ENCODE measurements at places on chromosomes 6 and 20.
A peak's percentile ranks its signal among the peaks of the same experiment; 100 is the strongest.

- DNase-seq: no peak
Measured at GRCh38 chr20:13213335-13213734, 7.7 kb upstream of the ISM1 start.

DNA sequence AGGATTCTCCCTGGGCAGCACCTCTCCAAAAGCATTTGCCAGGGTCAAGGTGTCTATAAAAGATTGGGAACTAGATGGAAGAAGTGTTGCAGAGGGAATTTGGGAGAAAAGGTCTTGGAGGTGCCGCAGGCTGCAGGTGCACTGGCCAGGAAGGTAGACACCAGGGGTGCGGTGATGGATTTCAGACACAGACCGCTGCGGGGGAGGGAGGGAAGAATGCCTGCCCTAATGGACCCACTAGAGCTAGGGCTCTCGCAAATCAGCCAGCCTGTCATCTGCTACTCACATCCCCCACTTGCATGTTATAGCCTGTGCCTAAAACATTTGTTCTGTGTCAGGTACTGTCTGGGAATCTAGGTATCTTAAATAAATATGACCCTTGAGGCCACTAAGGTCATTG lies 193.6 kb upstream of the SLC24A3 start:
- DNase-seq: no peak

DNA sequence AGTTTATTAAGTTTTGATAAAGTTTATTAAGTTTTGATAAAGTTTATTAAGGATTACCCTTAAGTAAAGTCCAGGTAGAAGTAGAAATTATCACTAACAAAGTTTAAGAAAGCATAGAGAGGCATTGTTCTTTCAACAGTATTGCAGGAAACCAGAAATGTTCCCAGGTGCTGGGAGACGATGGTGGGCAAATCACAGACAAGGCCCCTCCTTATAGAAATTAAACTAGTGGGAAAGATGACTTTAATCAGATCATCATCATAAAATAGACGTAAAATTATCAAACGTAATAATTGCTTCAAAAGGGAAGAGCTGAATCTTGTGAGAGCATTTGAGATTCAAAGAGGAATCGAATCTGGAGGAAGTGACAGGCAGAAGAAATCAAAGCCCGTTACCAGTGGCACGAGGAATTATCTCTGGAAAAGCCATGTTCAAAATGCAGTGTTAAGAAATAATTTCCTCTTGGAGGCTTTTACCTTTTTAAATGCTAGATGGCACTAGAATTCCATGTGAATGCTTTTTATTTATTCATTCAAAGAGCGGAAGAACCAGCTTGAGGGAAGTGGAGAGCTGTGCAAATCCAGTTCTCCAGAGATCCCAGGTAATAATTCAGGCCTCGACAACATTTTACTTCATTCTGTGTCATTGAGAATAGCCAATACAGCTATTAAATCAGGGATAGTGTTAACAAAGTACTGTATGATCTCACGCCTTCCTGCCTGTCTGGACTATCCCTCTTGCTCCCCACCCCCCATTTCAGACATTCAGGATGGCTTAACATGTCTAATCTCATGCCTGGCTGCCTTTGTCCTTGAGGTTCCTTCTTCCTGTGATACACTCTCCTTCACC lies 1.0 kb upstream of the APMAP start:
- DNase-seq: peak; percentile 70

GRCh38 chr20:18395544-18395943 lies 71.3 kb downstream of the DZANK1 start:
- DNase-seq: no peak

DNA sequence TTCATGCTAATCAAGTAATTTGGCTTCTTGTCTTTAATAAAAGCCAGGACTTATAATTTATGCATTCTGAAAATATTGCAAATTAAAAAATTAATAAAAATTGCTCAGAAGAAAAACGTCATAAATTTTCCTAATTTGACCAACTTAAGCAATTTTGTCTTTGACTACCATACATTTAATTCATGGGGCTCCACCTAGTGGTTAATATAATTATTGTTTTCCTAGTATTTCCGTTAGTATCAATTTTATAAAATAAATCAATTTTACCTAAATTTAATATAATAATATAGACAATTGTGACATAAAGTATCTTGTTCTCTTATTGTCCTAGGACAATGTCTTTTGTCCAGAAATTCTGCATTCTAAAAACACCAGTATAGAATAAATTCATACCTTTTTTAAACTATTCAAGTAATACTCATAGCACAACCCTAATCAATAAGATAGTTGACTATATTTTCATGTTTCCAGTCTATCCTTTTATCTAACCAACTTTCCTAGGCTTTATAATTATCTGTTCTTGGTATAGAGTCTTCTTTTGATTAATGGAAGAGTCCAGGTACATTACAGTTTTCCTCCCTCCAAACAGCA lies 319.9 kb downstream of the TRDN start:
- DNase-seq: peak; percentile 62

DNA sequence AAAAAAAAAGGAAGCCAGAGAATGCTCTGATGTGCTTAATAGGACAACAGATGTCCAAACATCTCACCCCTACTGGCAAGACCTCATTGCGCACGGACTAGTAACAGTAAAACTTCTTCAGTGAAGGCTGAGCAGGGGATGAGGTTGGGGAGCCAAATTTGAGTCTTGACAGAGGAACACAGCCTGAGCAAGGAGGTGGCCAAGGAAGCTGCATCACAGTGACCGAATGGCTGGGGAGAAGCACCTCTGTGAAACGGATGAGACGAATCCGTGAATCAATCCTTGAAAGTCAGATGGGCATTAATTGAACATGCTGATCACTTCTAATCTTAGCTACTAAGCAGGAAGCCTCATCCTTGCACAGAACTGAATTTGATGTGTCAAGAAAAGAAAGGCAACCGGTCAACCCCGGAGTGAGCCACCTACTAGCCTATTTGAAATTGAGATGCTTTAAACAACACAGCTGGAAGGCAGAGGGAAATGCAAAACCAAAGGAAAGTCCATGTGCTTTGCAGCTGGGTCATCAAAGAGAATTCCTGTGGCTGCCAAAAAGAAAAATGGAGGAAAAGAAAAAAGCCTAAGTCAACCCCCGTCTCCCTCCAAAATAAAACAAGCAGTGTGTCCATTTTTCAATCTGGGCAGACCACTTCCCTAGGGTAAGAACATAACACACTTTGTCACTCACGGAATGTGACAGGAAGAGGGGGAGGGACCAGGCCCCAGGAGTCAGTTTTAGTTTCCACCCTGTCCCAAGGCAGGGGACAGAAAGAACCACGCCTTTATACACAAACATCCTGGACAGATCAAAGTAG lies 29.5 kb downstream of the PXDC1 start:
- DNase-seq: no peak

DNA sequence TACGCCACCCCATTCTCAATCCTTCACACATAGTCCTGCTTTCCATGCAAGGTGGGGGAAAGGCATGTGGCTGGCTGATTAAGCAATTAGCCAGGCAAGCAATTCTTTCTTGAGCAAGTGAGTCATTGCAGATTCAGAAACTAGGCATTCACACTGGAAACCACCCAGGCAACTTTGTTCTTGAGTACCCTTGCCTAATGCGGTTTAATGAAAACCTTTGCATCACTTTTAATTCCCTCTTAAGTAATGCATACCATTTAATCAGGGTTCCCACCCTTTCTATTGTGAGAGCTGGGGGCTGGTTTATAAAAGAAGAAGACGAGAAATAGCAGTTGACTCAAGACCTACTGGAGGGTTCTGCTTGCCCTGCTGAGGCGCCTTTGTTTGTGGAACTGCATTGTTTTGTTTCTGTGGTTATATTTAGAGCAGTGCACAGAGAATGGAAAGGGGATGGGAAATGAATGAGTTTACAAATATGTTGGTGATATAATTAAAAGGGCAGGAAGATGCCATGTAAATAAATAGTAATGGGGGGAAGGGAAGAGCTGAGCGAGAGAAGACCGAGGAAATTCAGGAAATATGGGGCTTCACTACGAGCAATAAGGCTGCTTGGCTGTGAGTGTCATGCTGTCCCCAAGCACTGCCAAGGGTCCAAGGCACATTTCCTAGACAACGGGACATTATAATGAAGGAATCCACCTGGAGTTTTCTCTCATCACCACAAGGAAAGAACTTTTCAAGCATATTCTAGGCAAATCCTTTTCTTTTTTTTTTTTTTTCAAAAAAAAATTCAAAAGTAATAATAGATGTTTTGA lies 48.8 kb upstream of the TSHZ2 start:
- DNase-seq: peak; percentile 73

- DNase-seq: peak; percentile 90
Measured at GRCh38 chr6:28863604-28864325, 60.0 kb downstream of the TRIM27 start.

GRCh38 chr6:163466839-163467390 lies 52.4 kb downstream of the QKI start:
- DNase-seq: no peak

DNA sequence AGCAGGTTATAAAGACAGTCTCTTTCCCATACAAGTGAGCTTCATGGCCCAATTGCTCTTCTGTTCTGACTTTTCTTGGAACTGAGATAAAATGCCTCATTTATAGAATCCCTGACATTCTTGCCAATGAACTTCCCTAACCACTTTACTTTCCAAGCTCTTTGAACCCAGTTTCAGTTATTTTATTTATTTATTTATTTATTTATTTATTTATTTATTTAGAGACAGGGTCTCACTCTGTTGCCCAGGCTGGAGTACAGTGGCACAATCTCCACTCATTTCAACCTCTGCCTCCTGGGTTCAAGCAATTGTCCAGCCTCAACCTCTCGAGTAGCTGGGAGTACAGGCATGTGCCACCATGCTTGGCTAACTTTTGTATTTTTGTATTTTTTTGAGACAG lies 138.5 kb upstream of the ZNF184 start:
- DNase-seq: no peak

DNA sequence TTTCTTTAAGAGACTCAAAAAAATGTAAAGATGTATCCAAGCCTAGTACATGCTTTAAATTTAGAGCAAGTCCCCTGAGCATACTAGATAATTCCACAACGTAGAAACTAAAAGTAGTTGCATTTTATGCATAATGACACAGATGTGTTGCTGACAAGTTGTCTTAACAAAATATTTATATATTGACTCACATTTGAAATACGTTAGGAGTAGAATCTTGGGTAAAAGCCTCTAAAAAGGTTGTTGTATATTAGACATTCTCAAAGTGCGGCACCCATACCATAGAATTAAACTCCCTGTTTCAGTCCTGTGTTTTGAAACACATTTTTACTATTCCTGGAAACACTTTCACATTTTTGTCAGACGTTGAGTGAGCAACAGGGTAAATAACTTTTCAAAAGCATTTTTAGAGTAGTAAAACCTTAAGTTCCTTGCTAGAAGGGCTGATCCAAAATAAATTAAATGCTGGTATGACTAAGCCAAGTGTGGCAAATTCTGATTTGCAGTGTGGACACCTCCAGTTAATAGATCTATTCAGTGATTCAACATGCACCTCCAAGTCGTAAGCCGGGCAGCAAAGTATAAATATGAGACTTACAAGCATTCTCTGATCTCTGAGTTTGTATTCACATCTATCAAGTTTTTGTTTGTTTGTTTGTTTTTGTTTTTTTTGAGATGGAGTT lies 97.5 kb downstream of the GMDS start:
- no peak for DNase-seq

DNA sequence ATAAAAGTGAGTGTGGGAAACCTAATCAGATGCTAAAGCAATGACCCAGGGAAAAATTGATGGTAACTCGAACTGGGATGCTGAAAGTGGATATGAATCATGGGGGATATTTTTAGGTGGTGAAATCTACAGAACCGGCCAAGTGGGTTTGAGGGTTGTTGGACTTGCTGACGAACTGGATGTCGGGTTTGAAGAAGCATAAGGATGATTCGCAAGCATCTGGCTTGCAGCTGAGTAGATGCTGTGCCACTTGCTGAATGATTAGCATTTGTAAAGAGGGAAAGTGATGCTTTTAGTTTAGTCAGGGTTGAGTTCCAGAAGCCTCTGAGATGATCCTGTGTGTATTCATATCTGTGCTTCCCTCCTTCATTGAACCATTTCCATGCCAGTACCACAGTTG lies 54.9 kb downstream of the UBR2 start:
- no peak for DNase-seq

- no peak for DNase-seq
Measured at GRCh38 chr6:52801188-52801841, 2.3 kb downstream of the GSTA1 start.

DNA sequence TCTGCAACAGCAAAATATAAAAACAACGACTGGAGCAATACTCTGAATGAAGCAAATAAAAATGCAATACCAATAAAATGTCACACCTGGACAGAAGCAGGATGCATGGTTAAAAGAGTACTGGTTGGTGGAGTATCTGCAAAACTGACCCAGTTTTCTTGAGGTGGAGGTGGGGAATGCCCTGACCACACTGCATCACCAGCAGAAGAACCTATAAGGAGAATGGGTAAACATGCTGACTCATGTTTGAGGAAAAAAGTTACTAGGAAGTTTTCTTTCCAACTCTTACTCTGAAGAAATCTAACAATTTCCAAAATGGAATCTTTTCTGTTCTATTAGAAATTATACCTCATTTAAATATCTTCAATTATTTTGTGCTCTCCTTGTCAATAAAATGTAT lies 43.6 kb downstream of the REPS1 start:
- DNase-seq: no peak

GRCh38 chr6:89508755-89509563 lies 76.0 kb downstream of the ANKRD6 start:
- no peak for DNase-seq

GRCh38 chr6:35776364-35777215 lies at the start of gene CLPSL2:
Gene CLPSL2, plus strand, starts transcription at chr6:35776598. Its CDS starts 21 bp downstream, at chr6:35776619.
- DNase-seq: no peak

GRCh38 chr6:77456531-77457248 lies 6.6 kb downstream of the HTR1B start:
- DNase-seq: peak; percentile 69

DNA sequence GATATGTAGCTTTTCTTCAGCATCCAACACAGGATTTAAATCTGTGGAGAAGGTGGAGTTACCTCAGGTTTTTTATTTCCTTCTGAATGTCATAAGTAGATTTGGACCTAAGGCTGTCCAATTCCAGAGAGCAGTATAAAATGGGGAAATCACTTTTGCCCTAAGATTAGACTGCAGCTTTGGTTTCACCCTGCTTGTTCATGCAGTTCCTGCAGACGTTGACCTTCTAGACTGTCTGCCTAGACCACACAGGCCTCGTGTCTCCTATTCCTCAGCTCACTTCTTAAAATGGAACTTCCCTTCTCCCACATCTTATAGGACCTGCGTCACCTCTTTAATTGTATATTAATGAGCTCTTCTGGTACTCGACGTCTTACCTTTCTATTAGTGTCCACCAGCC lies 26.0 kb upstream of the C6orf62 start:
- no peak for DNase-seq

- no peak for DNase-seq
Measured at GRCh38 chr6:159762681-159763293, 942 bp downstream of the ACAT2 start.

GRCh38 chr20:7248281-7249201 lies 481.1 kb downstream of the BMP2 start:
- peak; percentile 0 for DNase-seq
